ENCODE measurements at places on chromosomes 2 and 18.

GRCh38 chr2:201901786-201902185 lies 95.4 kb downstream of the CDK15 start:
- no peak for DNase-seq

GRCh38 chr2:144324446-144325045 lies 195.4 kb downstream of the ZEB2 start:
- no peak for DNase-seq

DNA sequence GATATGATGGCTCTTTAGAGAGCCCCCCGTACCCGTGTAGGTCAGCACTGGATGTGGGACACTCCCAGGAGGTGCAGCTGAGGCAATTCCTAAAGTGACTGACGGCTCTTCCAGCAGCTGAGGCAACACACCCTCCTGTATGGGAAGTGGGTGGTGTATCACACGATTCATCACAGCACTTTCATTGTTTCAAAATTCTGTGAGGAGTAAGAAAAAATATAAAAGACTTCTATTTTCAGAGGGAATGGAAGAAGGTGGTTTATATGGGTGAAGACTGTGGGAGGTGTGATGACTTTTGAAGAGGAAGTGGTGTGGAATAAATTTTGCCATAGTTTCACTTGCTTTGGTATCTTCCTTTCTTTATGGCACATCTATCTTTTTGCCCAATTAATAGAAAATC lies 22.3 kb downstream of the QPCT start:
- DNase-seq, result no peak

GRCh38 chr2:54983345-54984220 lies 66.7 kb downstream of the RTN4 start:
- DNase-seq, result no peak

- DNase-seq, result no peak
Measured at GRCh38 chr18:79637181-79637920, 42.3 kb upstream of the CTDP1 start.

GRCh38 chr2:85353876-85354285 lies 447 bp downstream of the RETSAT start:
- no peak for DNase-seq

GRCh38 chr2:152587187-152587947 lies 129.9 kb downstream of the PRPF40A start:
- no peak for DNase-seq

DNA sequence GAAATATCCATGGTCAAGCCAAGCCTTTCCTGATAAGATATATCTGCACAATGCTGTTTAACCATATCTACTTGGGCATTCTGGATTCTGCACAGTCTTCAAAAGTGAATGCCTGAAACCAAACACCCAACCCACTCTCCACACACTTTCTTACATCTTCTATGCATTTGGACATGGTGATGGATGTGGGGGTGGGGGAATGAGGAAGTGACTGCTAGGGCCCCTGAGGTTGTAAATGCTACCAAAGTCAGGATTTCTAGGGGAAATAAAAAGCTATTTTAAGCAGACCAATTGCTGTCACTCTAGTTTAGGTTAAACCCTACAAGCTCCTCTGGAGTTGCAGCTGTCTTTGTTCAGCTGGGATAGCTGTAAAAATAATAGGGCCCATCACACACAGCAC lies 26.7 kb upstream of the TGFA start:
- no peak for DNase-seq

- DNase-seq, result no peak
Measured at GRCh38 chr2:237995036-237995435, 28.2 kb downstream of the UBE2F start.

GRCh38 chr2:923832-924601 lies 26.6 kb upstream of the SNTG2 start:
- DNase-seq, result no peak

GRCh38 chr2:219171231-219171651 lies 1.4 kb upstream of the SLC23A3 start:
- DNase-seq, result peak; percentile 50

GRCh38 chr2:235951982-235952381 lies 216.2 kb downstream of the GBX2 start:
- DNase-seq, result no peak

DNA sequence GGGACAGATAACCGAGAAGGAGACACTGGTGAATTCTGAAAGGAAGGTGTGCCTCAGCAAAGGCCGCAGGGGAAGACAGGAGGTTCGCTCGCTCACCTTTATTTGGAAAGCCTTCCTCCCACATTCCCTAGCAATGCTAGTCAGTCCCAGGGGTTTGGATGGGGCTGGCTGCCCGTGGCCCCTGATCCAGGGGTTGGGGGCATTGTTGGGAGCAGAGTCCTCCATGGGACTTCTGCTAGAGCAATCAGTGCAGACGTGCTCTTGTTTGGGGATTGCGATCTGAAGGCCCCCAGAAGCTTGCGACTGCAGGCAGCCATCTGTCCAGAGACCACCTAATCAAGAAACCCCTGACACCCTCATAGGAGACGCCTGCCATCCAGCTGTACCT lies 6.0 kb upstream of the CYP27C1 start:
- DNase-seq, result no peak

- no peak for DNase-seq
Measured at GRCh38 chr2:8926356-8926755, 77.1 kb downstream of the MBOAT2 start.

- no peak for DNase-seq
Measured at GRCh38 chr2:234249873-234250272, 199.4 kb downstream of the SPP2 start.

- DNase-seq, result no peak
Measured at GRCh38 chr2:241006412-241006811, 8.0 kb downstream of the SNED1 start.

GRCh38 chr2:172339371-172340010 lies 87.9 kb upstream of the ITGA6 start:
- no peak for DNase-seq

DNA sequence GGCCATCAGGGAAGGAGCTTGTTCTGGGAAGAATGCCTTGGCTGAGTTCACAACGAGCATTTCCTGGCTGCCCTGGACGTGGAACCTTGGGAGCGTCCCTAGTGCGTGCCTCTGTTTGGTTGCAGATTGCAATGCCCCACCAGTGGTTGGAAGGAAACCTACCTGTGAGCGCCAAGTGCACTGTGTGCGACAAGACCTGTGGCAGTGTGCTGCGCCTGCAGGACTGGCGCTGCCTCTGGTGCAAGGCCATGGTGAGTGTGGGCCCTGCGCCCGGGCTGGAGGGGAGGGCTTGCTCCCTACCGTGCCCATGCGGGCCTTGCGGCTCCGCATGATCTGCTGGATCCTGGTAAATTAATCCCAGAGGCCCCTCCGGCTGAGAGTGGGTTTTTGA lies 81.9 kb downstream of the DGKD start:
- DNase-seq, result no peak

DNA sequence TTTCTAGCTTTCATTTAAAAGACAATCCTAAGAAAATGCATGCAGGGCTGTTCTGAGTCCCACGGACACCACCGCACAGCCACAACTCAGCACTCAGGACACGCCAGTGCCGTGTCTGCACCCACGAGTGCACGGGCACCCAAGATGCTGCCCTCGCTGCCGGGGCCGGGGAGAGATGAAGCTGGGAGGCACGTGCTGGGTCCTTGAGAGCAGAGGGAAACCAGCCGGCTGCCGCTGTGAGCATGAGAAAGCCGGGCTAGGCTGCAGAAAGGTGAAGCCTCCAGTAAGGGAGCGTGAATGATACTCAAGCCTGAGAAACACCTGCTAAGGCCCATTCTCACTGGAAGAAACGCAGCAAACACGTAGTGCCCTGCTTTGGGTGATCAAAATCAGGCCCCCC lies 4.8 kb downstream of the COPS9 start:
- DNase-seq, result no peak

GRCh38 chr2:187299122-187299906 lies 148.7 kb downstream of the CALCRL start:
- DNase-seq, result no peak

GRCh38 chr2:152012697-152013096 lies 86.1 kb downstream of the CACNB4 start:
- no peak for DNase-seq

GRCh38 chr18:34866310-34866709 lies 156.2 kb downstream of the DTNA start:
- no peak for DNase-seq

DNA sequence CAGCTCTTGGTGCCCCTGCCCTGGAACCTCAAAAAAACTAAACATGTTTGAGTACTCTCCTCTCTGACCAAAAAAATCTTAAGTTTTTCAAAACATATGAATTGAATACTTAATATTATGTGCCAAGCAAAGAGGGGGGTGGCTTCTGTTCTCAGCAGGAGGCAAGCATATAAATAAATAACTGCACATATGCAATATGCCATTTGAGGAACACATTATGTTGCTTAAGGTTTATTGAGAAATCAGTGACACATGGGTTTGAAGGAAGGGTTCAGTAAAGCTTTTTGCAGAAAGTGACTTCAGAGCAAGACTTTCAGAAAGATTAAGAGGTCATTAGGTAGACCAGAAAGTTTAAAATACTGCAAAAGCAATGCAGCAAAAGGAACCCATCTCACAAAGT lies 429.2 kb downstream of the TDRD15 start:
- DNase-seq, result no peak

GRCh38 chr2:108701208-108701607 lies 18.1 kb upstream of the RANBP2 start:
- no peak for DNase-seq

DNA sequence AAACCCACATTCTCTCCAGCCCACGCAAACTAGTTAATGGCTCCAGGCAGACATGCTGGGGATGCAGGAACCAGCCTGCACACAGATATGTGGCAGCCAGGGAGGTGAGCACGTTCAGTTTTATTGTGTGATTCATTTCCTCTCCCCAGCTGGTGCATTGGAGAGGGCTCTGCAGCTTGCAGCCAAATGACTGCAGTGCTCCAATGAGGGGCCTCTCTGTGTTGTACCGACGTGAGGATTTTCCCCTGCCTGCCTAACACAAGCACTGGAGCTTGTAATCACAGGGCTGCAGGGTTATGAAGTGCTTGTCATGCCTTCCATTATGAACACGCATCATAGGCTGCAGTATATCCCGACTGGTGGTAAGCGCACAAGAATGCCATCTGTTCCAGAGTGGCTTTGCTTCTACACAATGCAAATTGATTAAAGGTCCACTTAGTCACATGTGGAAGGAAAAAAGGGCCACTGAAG lies 92.3 kb upstream of the THUMPD2 start:
- peak; percentile 66 for DNase-seq

- no peak for DNase-seq
Measured at GRCh38 chr2:237955640-237956401, 11.0 kb upstream of the UBE2F start.

DNA sequence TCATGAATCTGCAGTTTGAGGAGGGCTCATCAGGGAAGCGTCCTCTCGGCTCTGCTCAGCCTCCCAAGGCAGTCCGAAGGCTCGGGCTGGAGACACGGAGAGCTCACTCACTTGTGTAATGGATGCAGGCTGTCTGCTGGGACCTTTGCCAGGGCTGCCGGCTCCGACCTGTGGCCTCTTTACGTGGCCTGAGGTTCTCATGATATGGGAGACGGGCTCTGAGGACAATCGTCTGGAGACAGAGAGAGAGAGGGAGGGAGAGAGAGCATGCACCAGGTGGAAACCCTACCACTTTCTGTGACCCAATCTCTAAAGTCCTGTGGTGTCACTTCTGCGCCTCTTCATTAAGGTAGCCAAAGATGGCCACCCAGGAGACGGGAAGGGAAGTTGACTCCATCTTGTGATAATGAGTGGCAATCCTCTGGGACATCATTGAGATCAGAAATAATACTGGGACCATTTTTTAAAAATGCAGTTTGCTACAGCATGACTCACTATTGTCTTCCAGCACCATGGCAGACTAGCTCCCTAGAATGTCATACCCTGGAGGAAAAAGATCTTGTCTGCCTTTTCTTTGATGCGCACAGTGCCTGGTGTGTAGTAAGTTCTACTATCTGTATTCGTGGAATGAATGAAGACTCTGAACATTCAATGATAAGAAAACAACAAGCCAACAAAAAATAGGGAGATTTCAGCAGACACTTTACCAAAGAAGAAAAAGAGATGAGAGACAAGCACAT lies 60.2 kb downstream of the CD8B2 start:
- no peak for DNase-seq

GRCh38 chr2:149686136-149687051 lies 98.8 kb upstream of the MMADHC start:
- DNase-seq, result peak; percentile 89

GRCh38 chr2:225757248-225757647 lies 357.7 kb downstream of the NYAP2 start:
- no peak for DNase-seq

GRCh38 chr2:189440644-189440946 lies 679 bp upstream of the WDR75 start:
- no peak for DNase-seq

DNA sequence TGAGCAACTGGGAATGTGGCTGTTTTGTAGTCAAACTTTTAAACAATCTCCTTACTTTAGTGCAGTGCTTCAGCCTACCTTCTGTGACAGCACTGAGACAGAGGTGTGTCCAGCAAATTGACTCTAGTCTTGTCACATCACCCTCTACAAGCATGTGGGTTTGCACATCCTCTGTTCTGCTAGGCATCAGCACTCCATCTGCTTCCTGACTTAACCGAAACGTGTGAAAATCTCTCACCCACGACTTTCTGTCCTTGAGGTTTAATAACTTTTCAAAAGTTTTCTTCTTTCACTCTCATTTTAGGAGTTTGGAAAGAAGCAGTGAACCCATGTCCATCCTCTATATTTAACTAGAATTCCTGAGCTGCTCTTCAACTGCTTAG lies 42.6 kb downstream of the TTR start:
- DNase-seq, result no peak

GRCh38 chr2:46999084-46999483 lies 83.5 kb upstream of the MCFD2 start:
- no peak for DNase-seq

DNA sequence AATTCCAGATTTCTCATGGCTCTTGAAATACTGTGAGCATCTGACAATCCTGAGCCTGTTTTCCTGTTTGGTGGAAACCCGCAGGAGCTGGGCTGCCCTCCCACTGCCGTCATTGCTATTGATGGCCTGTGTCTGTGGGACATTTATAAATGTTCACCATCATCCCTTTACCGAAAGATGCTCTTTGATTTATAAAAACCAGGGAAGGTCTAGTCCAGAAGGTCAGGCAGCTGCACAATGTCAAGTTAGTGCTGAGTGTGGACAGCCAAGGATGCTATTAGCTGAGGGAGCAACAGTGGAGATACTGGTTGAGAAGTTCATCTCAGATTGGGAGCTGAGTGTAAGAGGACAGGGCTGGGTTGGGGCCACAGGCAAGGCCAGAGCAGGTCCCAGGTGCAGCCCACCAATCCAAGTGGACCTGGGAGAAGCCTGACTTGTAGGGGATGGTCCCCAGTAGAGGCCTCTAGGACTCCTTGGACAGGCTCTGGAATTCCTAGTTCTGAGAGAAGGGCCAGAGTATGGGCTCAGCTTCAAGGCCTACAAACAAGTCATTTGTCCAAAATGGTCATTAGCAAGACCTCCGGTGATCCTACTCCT lies 55.1 kb downstream of the COPS8 start:
- no peak for DNase-seq

DNA sequence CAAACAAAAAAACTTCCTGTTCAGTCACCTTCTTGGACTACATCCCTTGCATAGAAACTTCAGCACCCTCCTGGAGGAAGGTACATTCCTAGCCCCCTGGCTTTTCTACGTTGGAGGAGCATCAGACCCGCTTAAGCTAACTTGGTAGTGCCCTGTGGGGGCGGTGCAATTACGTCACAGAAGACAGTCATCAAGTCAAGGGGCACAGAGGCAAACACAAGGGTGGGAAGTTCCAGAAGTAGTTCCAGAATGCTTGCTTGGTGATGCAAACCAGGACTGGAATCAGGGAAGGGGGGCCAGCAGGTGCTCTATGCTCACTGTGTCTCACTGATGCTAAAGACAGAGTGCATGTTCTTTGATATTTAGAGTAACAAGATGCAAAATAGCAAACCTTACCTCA lies 15.2 kb upstream of the AGFG1 start:
- no peak for DNase-seq

All from NCI-H446 (cell line).